ENCODE measurements at places on chromosomes 13 and 19. TPM values are rescaled to one million over a fixed set of nuclear protein-coding genes. Genes with fewer than 3 reads are reported as not detected.

TNNT1 gene
- not detected for total RNA-seq

FLT1 gene
- total RNA-seq: under 0.01 TPM

LRRC63 gene
- not detected for total RNA-seq

OR7A17 gene
- not detected for total RNA-seq

KLK15 gene
- not detected for total RNA-seq

F2RL3 gene
- under 0.01 TPM for total RNA-seq

GRCh38 chr19:18543814-18544475 lies 572 bp upstream of the FKBP8 start:
- no peak overlapping the region for H3K27ac ChIP-seq
- peak; percentile 96 for DNase-seq
- peak overlapping the region; percentile 72 for H3K4me3 ChIP-seq
- peaks cover 16% of the 10 kb centered on the region for H3K4me1 ChIP-seq
- no peaks in the 10 kb centered on the region for H3K27me3 ChIP-seq

DNA sequence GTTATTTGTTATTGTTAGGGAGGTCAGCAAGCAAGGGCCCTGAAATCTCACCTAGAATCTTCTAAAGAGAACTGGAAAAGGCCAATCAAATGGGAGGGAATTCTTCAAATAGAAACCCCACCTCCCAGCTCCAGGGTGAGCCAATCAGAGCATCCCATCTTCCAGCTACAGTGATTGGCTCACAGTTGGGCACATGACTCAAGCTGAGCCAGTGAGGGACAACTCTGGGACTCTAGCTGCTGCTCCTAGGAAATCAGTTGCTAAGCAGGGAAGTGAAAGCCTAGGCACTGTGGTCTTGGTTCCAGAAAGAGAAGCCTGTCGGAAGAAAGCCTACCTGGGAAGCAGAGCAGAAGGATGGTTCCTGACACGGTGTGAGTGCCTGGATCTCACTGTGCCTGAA lies 13.4 kb downstream of the TM6SF2 start:
- H3K27ac ChIP-seq: no peak overlapping the region
- peak; percentile 95 for DNase-seq
- H3K36me3 ChIP-seq: no peaks in the 10 kb centered on the region
- no peak overlapping the region for H3K4me3 ChIP-seq

DNA sequence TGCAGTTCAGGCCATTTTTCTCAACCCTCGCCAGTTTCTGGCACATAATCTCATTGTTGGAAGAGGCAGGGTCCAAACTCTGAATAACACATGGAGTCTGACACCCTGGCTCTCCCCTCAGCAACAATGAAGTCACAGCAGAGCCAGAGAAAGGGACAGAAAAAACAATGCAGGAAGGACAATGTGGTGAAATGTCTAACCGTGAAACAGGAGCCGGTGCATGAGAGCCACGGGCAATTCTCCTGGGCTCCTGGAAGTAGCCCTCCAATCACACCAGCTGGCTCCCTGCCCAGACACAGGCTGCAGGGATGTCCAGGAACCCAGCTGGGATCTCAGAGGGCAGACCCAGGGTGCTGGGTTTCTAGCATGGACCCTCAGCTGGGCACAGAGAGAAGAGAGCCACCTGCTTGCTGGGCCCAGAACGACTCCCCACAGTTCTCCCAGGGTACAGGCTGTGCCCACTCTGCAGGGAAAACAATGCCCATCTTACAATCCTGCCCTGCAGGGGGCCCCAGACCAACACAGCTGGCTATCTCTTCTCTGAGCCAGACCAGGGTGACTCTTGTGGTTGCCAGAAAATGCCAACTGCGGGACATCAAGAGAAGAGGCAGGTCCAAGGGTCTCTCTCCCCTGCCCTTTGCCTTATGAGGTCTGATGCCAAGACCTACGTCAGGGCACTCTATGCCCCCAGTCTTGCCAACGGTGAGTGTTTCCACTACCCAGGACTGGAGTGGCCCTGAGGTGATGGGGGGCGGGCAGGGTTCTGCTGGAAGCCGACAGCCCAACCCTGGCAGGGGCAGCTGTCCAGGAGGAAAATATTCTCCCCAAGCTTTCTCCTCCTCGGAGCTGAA lies 64.5 kb downstream of the CEBPG start:
- no peaks in the 10 kb centered on the region for H3K4me1 ChIP-seq
- peak; percentile 88 for DNase-seq
- H3K36me3 ChIP-seq: no peaks in the 10 kb centered on the region
- no peak overlapping the region for H3K4me3 ChIP-seq

- no peaks in the 10 kb centered on the region for H3K27me3 ChIP-seq
- H3K4me3 ChIP-seq: no peak overlapping the region
- no peaks in the 10 kb centered on the region for H3K36me3 ChIP-seq
Observed at GRCh38 chr13:40550130-40550529, 116.3 kb downstream of the FOXO1 start.

- H3K27ac ChIP-seq: no peak overlapping the region
- DNase-seq: peak; percentile 74
- H3K4me1 ChIP-seq: peaks cover 19% of the 10 kb centered on the region
- H3K4me3 ChIP-seq: no peak overlapping the region
- H3K27me3 ChIP-seq: no peaks in the 10 kb centered on the region
Observed at GRCh38 chr19:47518139-47518538, 3.3 kb upstream of the NAPA start.

DNA sequence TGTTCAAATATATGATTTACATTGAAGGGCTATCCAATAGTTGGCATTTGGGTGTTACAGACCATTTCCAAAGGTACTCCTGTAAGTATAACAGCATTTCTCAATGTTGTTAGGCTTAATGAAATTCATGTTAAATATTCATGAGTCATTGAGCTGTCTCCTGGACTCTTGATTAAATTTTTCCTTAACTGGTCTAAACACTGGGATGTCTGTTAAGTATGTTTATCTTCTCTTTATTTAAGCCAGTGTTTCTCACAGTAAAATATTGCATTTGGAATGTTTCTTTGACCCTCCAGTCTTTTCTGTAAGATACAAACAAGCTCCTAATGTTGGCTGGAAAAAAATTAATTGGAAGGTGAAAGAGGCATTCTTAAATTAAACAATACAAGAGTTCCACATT lies 402.5 kb upstream of the HTR2A start:
- H3K27me3 ChIP-seq: no peaks in the 10 kb centered on the region
- no peaks in the 10 kb centered on the region for H3K4me1 ChIP-seq
- no peak overlapping the region for H3K4me3 ChIP-seq
- DNase-seq: no peak
- H3K36me3 ChIP-seq: no peaks in the 10 kb centered on the region

DNA sequence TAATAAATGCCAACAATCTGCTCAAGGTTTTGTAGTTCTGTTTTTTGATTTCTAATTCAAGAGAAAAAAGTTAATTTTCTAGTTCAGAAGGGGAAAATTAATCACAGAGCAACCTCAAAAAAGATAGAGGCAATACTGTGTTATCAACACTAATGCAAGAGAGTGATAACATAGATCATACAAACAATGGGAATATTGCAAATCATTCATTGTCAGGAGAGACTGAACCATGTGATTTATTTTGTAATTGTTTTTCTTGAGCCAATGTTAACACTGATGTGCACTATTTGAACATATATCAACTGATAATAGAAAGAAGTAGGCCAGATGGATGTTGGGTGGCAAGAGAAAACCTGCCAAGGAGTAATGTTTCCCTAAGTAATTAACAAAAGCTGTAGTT lies 19.9 kb downstream of the PCDH9 start:
- H3K27me3 ChIP-seq: no peaks in the 10 kb centered on the region
- no peaks in the 10 kb centered on the region for H3K4me1 ChIP-seq
- H3K4me3 ChIP-seq: no peak overlapping the region
- no peaks in the 10 kb centered on the region for H3K36me3 ChIP-seq
- no peak overlapping the region for H3K27ac ChIP-seq

Measured in osteoblast (primary cell).